ENCODE measurements at places on chromosomes 5 and 9.

DNA sequence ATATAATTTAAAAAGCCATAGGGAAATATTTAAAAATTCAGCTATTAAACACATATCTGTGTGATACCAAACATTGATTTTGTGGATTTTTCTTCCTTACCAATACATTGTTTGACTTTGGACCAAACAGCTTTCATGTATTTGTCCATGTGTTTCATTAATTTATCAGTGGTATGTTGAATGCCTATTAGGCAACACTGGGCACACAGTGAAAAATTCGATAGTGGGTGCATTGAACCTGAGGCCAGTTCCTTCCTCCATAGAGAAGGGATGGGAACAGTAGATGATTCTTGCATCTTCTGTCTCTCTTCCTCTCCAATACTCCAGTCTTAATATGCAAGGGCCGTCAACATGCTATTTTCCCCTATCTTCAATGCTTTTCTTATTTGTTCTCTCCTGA is 110.2 kb upstream of the NR3C1 start:
- no peak for DNase-seq

GRCh38 chr9:38355115-38355514 is 37.4 kb upstream of the ALDH1B1 start:
- DNase-seq = no peak

GRCh38 chr9:119250730-119251129 is 118.5 kb downstream of the BRINP1 start:
- no peak for DNase-seq

- DNase-seq = no peak
These were observed 43.5 kb downstream of the SH3PXD2B start for GRCh38 chr5:172410662-172411483.

DNA sequence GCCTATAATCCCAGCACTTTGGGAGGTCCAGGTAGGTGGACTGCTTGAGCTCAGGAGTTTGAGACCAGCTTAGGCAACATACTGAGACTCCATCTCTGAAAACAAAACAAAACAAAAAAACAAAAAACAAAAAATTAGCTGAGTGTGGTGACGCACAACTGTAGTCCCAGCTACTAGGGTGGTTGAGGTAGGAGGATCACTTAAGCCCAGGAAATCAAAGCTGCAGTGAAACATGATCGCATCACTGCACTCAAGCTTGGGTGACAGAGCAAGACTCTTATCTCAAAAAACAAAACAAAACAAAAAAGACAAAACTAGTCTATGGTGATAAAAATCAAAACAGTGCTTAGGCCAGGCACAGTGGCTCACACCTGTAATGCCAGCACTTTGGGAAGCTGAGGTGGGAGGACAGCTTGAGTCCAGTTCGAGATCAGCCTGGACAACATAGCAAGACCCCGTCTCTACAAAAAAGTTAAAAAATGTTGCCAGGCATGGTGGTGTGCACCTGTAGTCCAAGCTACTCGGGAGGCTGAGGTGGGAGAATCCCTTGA is 28.8 kb downstream of the FBXO10 start:
- DNase-seq = no peak

Data from CD4-positive, alpha-beta T cell treated with Interleukin-10 for 1 hour (primary cell).